SJSA1 (cell line): ENCODE measurements at places on chromosomes 3 and 15.

DNA sequence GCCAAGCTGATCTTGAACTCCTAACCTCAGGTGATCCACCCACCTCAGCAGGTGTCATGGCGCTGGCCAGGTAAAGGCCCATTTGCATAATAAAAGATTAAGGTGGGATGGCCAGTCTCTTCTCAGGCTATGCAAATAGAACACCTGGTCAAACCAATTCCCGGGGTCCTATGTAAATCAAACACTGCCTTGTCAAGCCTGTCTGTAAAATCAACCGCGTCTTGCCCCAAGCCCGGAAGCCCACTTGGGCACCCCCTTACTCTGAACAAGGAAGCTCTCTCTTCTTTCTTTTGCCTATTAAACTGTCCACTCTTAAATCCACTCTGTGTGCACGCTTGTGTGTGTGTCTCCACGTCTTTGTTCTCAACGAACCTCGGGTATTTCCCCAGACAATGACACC is 13.0 kb upstream of the POC1A start:
- H3K27me3 ChIP-seq = no peaks in the 10 kb centered on the region
- H3K4me1 ChIP-seq = peaks cover 18% of the 10 kb centered on the region
- H3K36me3 ChIP-seq = no peaks in the 10 kb centered on the region
- DNase-seq = no peak
- no peak overlapping the region for H3K4me3 ChIP-seq

GRCh38 chr3:44021651-44022594 is 219.8 kb upstream of the TOPAZ1 start:
- DNase-seq = no peak
- no peaks in the 10 kb centered on the region for H3K4me1 ChIP-seq
- no peaks in the 10 kb centered on the region for H3K36me3 ChIP-seq
- no peak overlapping the region for H3K27ac ChIP-seq
- 0 out of 2 replicates have a peak, but pooled peaks cover 8% of the 10 kb centered on the region for H3K27me3 ChIP-seq

- H3K27me3 ChIP-seq = no peaks in the 10 kb centered on the region
- H3K36me3 ChIP-seq = no peaks in the 10 kb centered on the region
- no peak for DNase-seq
- no peak overlapping the region for H3K27ac ChIP-seq
Observed at GRCh38 chr3:27540231-27540630, 56.0 kb upstream of the SLC4A7 start.

DNA sequence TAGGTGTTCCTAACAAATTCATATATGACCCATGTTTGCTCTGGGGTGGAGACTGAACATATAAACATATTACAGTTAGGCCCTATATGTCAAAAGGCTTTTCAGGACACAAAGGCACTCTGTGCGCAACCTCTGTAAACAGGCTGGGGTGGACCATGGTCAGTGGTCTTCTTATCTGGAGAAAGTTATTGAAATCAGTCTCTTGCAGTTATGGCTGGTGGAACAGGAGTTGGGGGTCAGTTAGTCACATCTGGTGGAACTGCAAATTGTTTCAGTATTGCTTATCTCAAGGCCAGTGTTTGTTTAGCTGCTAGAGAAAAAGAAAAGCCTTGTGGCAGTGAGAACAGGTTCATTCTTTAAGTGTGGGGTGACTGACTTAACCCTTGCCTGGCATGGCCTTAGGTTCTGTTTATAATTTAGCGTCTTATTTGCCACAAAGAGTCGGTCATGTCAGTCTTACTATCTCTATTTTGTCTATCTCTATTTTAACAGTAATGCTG is 5.9 kb upstream of the GP9 start:
- H3K27ac ChIP-seq = no peak overlapping the region
- H3K36me3 ChIP-seq = no peaks in the 10 kb centered on the region
- no peak overlapping the region for H3K4me3 ChIP-seq
- no peak for DNase-seq
- H3K27me3 ChIP-seq = no peaks in the 10 kb centered on the region

DNA sequence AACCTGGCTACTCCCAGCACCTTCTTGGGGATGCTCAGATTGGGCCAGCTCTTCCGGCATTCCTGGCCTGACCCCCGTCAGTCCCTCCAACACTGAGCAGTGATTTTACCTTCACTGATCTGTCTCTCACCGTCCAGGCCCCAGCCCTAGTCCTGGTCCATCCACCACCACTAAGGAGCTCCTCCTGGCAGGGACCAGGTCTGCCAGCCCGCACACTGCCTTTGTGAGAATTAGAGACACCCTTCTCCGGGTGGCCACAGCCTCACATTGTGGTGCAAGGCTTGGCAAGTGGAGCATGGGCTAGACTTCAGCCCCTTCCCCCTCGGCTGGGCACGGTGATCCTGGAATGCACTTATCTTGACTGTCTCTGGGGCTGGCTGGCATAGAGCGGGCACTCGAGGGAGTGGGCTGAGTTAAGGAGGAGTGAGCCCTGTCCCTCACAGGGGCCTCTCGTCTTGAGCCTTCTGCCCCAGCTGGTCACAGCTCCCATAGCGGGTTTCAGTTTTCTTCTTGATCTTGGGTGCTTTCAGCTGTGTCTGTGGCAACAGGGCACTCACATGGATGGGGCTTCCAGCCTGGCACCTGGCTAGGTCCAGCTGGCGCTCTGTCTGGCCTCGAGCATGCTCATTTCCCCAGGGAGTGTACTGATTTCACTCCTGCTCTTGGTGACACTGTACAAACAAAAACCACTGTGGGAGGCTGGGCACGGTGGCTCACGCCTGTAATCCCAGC is 53.9 kb downstream of the LINGO1 start:
- DNase-seq = no peak
- no peaks in the 10 kb centered on the region for H3K4me1 ChIP-seq
- no peaks in the 10 kb centered on the region for H3K36me3 ChIP-seq
- no peaks in the 10 kb centered on the region for H3K27me3 ChIP-seq

DNA sequence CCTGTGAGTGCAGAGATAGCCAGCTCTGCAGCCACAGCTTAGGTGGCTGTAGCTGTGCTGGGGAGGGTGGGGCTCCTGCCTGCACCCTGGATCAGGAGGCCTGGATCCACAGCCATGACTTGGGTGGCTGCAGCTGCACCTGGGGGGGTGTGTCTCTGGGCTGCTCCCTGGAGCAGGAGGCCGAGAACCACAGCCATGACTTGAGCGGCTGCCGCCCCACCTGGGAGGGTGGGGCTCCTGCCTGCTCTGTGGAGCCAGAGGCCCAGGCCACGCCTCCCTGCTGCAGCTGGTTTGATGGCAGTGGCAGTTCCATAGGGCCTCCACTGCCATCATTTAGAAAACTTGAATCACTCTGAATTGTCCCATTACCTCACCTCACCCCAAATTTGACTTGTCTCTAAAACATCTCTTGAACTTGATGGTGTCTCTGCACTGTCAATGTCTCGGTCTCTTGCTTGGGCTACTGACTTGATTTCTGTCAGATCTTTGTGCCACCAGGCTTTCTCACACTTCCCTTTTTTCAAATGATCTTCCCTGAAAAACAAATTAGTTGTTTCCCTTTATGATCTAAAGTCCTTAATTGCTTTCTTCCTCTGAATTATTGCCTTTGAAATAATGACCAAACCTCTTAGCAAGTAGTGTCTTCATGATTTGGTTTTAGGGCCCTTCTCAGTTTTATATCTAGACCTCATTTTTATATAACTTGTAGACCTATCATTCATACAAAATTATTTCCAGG is 313.2 kb upstream of the MME start:
- H3K27ac ChIP-seq = no peak overlapping the region
- H3K4me3 ChIP-seq = no peak overlapping the region
- no peaks in the 10 kb centered on the region for H3K4me1 ChIP-seq
- no peaks in the 10 kb centered on the region for H3K27me3 ChIP-seq
- H3K36me3 ChIP-seq = no peaks in the 10 kb centered on the region

DNA sequence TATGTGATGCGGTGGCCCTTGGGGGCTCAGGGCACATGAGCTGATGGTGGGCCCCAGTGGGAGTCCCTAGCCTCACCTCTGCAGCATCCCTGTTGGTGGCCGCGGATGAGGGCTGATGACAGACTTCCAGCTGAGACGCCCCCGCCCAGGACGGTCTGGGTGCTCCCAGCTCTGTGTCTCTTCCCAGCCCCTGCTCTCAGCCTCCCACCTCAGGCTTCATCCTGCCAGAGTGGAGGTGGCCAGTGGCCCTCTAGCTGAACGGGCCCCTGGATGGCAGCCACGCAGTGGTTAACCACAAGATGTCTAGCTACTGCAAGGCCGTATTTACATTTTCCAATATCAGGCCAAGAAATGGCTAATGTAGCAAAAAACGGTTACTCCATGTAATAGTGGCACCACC is 205.3 kb upstream of the LINGO1 start:
- peaks cover 50% of the 10 kb centered on the region for H3K27me3 ChIP-seq
- no peaks in the 10 kb centered on the region for H3K36me3 ChIP-seq
- H3K4me1 ChIP-seq = no peaks in the 10 kb centered on the region
- no peak overlapping the region for H3K27ac ChIP-seq
- no peak overlapping the region for H3K4me3 ChIP-seq

- no peak overlapping the region for H3K4me3 ChIP-seq
- no peak for DNase-seq
- H3K4me1 ChIP-seq = no peaks in the 10 kb centered on the region
- no peaks in the 10 kb centered on the region for H3K27me3 ChIP-seq
- H3K27ac ChIP-seq = no peak overlapping the region
- no peaks in the 10 kb centered on the region for H3K36me3 ChIP-seq
Observed at GRCh38 chr3:62161371-62161770, 212.0 kb downstream of the FEZF2 start.

DNA sequence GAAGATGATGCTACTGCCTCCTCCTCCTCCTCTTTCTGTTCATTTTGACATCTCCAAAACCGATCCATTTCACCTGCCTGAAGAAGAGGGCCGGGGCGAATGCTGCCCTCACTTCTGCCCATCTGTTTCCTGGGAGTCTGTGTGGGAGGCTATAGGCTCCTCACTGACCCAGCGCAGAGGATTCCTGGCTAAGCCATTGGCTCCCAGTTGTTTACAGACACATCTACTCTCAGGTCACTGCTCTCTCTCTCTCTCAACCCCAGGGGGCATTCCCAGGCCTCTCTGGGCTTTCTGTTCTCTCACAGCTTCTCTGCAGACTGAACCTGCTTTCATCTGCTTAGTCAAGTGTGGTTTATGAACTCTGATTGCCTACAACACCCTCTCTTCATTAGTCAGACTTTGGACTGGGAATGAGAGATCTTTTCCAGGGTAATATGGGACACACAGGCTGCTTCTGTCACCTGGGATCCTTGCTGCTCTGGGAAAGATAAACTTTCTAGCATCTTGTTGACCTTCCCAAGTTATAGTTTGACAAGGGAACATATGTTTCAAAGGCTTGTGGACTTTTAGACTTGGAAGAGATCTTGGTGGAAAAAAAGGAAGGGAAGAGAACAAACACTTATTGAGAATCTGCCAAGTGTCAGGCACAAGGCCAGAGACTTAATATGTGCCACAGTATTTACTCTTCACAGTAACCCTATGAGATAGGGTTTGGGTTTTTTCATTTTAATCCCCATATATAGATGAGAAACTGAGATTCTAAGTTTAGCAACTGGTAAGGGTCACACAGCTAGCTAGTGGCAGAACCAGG is 30.2 kb upstream of the USP3 start:
- H3K36me3 ChIP-seq = no peaks in the 10 kb centered on the region
- H3K27me3 ChIP-seq = no peaks in the 10 kb centered on the region
- DNase-seq = no peak
- peaks cover 24% of the 10 kb centered on the region for H3K4me1 ChIP-seq
- no peak overlapping the region for H3K4me3 ChIP-seq

DNA sequence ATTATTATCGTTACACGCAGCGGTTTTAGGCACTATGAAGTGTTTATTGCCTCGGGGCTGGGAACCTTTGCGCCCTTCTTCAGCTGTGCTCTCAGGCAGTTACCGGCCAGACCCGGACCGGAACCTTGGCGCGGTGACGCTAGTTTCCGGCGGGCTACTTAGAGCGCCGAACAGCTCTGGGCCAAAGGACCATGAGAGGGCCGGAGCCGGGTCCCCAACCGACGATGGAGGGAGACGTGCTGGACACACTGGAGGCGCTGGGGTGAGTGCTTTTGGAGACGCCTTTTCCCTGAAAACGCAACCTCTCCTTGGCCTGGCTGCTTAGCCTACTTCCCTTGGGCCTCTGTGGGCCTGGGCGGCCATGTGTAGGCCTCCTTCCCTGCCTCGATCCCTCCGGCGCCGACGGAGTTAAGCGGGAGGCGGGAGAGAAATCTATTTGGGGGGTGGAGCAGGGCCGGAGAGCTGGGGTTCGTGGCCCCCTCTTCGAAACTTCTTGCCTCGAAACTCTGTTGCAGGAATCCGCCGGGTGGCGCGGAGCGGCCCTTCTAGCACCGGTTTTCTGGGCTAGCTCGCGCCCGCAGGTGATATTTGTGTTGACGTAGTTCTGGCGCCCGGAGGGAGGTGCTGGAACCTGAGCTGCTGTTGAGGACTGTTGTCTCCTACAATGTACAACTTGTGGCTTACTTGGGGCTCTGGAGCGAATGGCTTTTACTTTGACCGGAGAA is at the start of gene FAM98B:
Gene FAM98B (plus strand): TSS at position 157 of the 725 bp plus-strand sequence. CDS start 35 bp downstream, at position 192.
- H3K36me3 ChIP-seq = no peaks in the 10 kb centered on the region
- H3K27ac ChIP-seq = peak within 1 kb of the TSS; percentile 63
- H3K4me1 ChIP-seq = peaks cover 6% of the 10 kb centered on the region
- peak; percentile 86 for DNase-seq
- peak within 1 kb of the TSS; percentile 65 for H3K4me3 ChIP-seq

DNA sequence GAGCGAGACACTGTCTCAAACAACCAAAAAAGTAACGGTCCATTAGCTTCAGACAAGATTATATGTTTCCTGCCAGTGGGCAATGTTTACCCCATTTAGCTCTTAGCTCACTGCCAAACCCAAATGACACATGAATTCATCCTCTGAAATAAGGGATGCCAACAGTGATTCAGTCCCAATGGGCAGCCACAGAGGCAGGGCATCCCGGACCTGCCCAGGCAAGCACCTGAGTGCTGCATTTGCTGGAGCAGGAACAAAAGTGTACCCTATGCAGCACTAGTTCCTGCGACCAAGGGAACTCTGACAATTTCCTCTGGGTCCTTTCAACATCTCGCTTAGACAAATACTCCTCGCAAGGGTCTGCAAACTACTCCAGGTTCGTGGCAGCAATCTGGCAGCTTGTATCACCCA is 8.0 kb downstream of the IP6K2 start:
- peaks cover 66% of the 10 kb centered on the region for H3K36me3 ChIP-seq
- no peak for DNase-seq
- peak overlapping the region; percentile 51 for H3K27ac ChIP-seq
- no peak overlapping the region for H3K4me3 ChIP-seq
- H3K4me1 ChIP-seq = peaks cover 13% of the 10 kb centered on the region

GRCh38 chr3:44680921-44681455 is 31.5 kb upstream of the ZNF502 start:
- H3K27me3 ChIP-seq = no peaks in the 10 kb centered on the region
- H3K27ac ChIP-seq = no peak overlapping the region
- peaks cover 9% of the 10 kb centered on the region; the same call in 1 of the 2 replicates for H3K4me1 ChIP-seq
- no peak overlapping the region for H3K4me3 ChIP-seq
- DNase-seq = no peak

GRCh38 chr3:99250272-99250671 is 348.8 kb upstream of the DCBLD2 start:
- no peaks in the 10 kb centered on the region for H3K36me3 ChIP-seq
- H3K4me1 ChIP-seq = peaks cover 7% of the 10 kb centered on the region; the same call in 1 of the 2 replicates
- H3K4me3 ChIP-seq = no peak overlapping the region
- DNase-seq = no peak
- no peak overlapping the region for H3K27ac ChIP-seq
